ENCODE measurements at places on chromosomes 12 and 14.

DNA sequence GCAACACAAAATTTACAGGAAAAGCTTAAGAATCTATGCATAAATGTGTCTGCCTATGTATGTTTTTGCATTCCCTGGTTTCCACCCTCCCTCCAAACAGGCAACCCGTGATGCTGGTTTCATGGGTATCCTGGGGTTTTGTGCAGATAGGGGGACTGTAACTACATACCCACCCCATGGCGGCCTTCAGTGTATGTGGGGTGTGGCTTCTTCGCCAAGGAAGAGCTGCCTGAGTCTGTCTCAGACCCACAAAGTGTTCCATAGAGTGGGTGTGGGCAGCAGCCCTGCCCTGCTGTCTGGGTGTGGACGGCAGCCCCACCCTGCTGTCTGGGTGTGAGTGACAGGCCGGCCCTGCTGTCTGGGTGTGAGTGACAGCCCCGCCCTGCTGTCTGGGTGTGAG lies 174.8 kb downstream of the ADGRD1 start:
- DNase-seq, result no peak

GRCh38 chr12:55385891-55386290 lies 14.4 kb upstream of the OR6C65 start:
- no peak for DNase-seq

- no peak for DNase-seq
These were observed 141.2 kb downstream of the PPFIA2 start for GRCh38 chr12:81617915-81618314.

DNA sequence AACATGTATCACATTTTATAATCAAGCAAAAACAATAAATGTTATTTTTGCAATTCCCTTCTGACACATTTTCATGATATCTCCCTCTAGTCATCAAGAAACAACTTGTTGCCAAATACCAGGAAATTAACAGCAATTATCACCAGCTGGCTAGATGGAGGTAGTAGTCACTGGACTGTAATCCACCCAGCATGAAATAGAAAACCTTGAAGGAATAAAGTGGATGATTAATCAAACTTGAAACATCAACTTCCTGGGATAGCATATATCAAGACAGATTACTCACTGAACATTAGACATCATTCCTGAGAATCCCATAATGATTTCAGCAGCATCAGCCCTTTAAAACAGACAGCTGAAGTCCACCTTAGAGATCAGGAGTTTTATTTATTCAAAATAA lies 259.0 kb downstream of the CCDC59 start:
- DNase-seq, result no peak

DNA sequence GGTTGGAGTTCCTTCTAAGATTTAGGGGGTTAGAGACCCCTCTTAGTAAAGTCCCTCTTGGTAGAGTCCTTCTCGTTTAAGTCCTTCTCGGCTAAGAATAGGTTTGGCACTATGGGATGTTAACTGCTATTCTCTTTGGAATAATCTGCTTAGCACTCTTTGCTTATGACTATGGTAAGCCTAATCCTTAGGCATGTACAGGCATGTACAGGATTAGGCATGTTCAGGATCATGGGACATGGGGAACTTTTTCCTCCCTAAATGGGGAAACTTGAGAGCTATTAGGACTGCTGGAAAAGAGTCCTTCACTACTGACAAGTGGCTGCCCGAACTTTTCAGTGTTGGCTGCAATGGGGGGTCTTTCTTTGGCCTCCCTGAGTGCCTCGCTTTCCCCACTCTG lies 193.3 kb downstream of the TMEM117 start:
- DNase-seq, result no peak

- no peak for DNase-seq
These were observed 60.0 kb downstream of the GALNT9 start for GRCh38 chr12:132269271-132269968.

- peak; percentile 74 for DNase-seq
These were observed 718 bp downstream of the CCDC92 start for GRCh38 chr12:123971770-123972456.

DNA sequence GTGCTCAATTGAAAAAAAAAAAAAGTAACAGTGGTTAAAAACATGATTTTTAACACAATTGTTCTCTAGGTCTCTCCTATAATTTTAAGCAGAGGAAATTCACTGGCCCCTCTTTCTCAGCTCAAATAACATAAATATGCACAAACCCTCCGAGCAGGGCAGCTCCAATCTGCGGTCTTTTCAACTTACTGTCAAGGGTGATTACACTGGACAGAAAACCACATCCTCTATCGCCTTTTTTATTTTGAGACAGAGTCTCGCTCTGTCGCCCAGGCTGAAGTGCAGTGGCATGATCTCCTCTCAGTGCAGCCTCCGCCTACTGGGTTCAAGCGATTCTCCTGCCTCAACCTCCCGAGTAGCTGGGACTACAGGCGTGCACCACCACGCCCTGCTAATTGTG lies 16.5 kb upstream of the GABARAPL1 start:
- no peak for DNase-seq

DNA sequence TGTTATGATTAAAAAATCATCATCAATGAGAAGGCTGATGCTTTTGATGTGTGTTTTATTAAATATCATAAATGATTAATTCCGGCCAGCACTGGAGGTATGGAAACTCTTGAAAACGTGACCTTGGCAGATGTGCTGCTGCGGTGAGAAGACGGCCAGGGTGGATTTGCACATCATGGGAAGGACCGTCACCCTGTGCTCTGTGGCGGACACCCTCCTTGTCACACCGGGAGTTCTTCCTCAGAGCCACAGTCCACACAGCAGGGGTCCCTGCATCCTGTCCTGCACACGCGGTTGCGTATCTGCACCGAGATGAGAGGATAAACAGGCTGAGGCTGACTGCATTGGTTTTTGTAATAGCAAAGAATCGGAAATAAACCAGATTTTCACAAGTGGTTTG lies 33.5 kb downstream of the FZD10 start:
- no peak for DNase-seq

DNA sequence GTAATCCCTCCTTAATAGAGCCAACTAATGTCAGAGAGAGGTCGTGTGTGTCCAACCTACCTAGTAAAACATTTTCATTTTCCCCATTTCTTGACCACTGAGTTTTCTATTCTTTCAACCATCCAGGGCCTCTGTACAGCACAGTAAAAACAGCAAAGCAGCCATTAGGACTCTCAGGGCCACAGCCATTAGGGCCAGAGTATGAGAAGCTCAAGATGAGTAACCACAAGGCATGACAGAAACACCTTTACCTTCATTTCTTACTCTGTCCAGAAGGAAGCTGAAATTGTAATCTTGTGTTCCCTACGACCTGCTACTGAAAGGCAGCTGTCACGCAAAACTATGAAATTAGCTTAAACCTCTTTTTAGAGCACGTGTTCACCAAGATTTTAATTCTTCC lies 2.3 kb downstream of the SPPL3 start:
- DNase-seq, result no peak

GRCh38 chr14:28870033-28870564 lies 103.5 kb downstream of the FOXG1 start:
- DNase-seq, result no peak

DNA sequence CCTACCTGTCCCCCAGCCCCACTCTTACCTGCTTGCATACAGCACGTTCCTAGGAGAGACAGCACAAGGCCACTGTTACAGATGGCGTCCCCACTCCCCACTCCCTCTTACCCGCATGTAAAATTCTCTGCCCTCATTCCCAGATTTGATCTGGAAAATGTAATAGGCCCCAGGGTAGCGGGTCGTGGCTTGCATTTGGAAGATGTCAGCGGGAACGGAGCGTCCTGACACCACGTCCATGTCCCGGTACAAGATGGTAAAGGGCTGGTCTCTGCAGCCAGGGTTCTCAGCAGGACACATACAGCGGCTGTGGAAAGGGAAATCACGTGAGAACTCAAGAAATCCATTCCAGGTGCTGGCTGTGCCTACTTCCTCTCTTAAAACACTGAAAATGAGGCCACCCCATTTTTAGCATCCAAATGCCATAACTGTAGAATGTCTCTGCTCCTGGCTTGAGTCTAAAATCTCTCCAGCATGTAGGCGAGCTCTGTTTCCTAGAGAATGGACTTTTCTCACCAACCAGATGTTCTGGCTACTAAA lies 10.1 kb upstream of the TC2N start:
- no peak for DNase-seq

- peak; percentile 48 for DNase-seq
These were observed 23.4 kb downstream of the SLC25A29 start for GRCh38 chr14:100282766-100283419.

DNA sequence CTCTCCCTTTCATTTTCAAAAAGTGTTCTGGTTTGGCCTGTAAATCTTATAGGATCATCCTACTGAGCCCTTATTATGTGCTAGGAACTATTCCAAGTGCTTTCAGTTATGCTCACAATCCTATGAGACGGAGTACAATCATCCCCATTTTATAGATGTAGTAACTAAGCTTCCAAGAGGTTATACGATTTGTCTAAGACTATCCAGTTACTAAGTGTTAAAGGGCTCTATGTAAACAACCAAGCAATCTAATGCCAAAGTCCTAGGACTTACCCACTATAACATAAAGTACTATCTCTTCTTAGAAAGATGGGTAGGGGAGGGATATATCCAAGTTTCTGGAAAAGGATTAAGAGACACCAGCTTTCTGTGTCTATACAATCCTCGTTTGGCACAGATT lies 6.7 kb downstream of the CFL2 start:
- no peak for DNase-seq

GRCh38 chr12:16359512-16360491 lies 12.4 kb downstream of the MGST1 start:
- no peak for DNase-seq

- no peak for DNase-seq
These were observed 6.0 kb downstream of the FOXG1 start for GRCh38 chr14:28772613-28773012.

GRCh38 chr12:53173085-53173715 lies 7.3 kb upstream of the ZNF740 start:
- no peak for DNase-seq

GRCh38 chr12:60393093-60393492 lies 797.3 kb downstream of the SLC16A7 start:
- no peak for DNase-seq

DNA sequence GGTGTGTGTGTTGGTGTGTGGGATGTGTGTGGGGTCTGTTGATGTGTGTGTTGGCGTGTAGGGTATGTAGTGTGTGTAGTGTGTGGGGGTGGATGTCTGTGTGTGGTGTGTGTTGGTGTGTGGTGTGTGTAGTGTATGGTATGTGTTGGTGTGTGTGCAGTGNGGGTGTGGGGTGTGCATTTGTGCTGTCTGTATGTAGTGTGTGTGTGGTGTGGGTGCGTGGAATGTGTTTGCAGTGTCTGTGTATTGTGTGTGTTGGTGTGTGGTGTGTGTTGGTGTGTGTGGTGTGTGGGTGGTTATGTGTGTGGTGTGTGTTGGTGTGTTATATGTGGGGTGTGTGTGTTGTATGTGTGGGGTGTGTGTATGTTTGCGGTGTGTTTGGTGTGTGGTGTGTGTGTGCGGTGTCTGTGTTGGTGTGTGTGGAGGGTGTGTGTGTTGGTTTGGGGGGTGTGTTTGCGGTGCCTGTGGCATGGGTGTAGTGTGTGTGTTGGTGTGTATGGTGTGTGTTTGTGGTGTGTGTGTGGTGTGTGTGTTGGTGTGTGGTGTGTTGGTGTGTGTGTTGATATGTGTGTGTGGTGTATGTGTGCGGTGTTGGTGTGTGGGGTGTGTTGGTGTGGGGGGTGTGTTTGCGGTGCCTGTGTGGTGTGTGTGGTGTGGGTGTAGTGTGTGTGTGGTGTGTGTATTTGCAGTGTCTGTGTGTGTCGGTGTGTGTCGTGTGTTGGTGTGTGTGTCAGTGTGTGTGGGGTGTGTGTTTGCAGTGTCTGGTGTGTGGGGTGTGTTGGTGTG lies 14.7 kb downstream of the MLXIP start:
- no peak for DNase-seq

- no peak for DNase-seq
These were observed 606.0 kb upstream of the TMEM132C start for GRCh38 chr12:127660961-127661360.

GRCh38 chr14:90867501-90867900 lies 51.3 kb upstream of the TTC7B start:
- no peak for DNase-seq

- DNase-seq, result no peak
These were observed 25.5 kb upstream of the EMP1 start for GRCh38 chr12:13170892-13171490.

- no peak for DNase-seq
These were observed 19.7 kb downstream of the TSPAN19 start for GRCh38 chr12:85016413-85016812.

- DNase-seq, result no peak
These were observed 10.2 kb upstream of the CPNE8 start for GRCh38 chr12:38915429-38916182.

- DNase-seq, result no peak
These were observed 23.4 kb upstream of the ATXN7L3B start for GRCh38 chr12:74514098-74514872.

DNA sequence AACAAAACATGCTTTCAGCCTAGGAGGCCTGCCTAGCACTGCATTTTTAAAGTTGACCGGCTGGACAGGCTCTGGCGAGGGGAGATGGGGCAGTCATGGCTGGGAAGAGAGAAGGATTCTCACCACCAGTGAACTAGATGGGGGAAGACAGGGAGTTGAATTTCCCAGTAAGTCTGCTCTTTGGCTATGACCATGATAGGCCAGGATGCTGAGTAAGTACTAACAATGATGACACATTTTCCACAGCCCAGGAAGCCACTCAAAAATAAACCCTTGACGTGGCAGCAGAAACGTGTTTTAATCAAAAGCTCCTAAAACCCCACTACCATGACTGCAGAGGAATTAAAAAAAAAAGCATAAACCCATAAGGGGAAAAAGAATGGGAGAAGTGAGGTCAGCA lies 19.0 kb downstream of the KCTD10 start:
- DNase-seq, result no peak

DNA sequence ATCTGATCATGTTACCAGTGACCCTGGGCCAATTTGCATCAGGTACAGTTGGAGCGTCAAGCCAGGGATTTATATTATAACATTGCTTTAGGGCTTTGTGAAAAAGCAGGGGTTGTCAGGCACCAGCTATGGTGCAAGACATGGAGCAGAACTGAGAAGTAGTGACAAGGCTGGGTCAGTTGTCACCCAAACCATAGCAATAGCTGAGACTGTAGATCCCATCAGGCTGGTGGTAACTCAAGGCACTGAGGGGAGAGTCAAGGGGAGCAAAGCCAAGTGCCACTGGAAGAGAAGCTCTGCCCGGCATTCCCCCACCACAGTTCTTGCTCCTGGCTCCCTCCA lies 16.9 kb downstream of the BCL2L14 start:
- no peak for DNase-seq

DNA sequence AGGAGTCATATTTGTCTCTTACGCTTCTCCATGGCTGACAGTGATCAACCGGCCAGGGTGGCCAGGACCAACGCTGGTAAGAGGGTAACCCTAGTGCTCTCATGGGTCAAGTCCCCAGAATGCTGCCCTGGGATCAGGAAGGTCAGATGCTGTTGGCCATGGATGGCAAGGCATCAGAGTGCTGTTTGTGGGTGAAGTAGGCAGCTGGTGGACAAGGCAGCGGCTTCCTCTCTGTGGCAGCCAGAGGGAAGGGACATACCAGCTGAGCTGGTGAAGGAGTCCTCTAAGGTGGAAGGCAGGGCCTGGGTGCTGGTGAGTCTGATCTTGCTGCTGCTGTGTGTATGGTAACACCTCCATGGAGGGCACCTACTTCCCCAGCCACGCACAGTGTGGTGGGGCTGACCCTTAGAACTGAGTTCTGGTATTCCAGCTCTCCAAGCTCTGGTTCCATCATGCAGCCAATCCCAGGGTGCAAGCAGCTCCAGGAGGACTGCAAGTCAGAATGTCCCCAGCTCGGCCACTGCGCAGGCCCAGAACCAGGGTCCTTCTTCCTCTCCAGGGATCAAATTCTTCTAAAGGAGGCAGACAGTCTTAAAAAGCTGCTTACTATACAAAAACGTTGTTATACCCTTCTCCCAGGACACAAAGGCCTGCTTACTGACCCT lies 13.4 kb upstream of the SMOC1 start:
- no peak for DNase-seq

Data from activated effector memory CD4-positive, alpha-beta T cell treated with anti-CD3 and anti-CD28 coated beads, Interleukin-2, amount 50 U/mL, for 16 hours (primary cell).